ENCODE measurements at places on chromosomes 16 and 17. TPM values are rescaled to one million over a fixed set of nuclear protein-coding genes. Genes with fewer than 3 reads are reported as not detected.

MARCHF10 gene
- total RNA-seq: under 0.01 TPM

CCL23 gene
- not detected for total RNA-seq

TMEM100 gene
- total RNA-seq: 3.1 TPM

TVP23A gene
- total RNA-seq: not detected

CA7 gene
- total RNA-seq: not detected

PRSS22 gene
- not detected for total RNA-seq

CLDN9 gene
- not detected for total RNA-seq

OR1E2 gene
- total RNA-seq: not detected

TBC1D16 gene
- 51.9 TPM for total RNA-seq

CXCL16 gene
- 4.5 TPM for total RNA-seq

SLC16A6 gene
- 0.17 TPM for total RNA-seq

HOXB7 gene
- total RNA-seq: 1.8 TPM

COX4I1 gene
- 298 TPM for total RNA-seq

ADAP2 gene
- 3.3 TPM for total RNA-seq

TAC4 gene
- total RNA-seq: not detected

MT1M gene
- total RNA-seq: not detected

SHISA9 gene
- total RNA-seq: not detected

TMEM88 gene
- 0.13 TPM for total RNA-seq

TEX19 gene
- total RNA-seq: not detected

TEX14 gene
- total RNA-seq: 0.03 TPM

ADGRG1 gene
- total RNA-seq: 5.9 TPM

CACNG1 gene
- not detected for total RNA-seq

EIF4A3 gene
- 80.3 TPM for total RNA-seq

BCL6B gene
- total RNA-seq: 0.20 TPM

NTN1 gene
- 0.26 TPM for total RNA-seq

C16orf89 gene
- 3.0 TPM for total RNA-seq

NPIPA2 gene
- 0.69 TPM for total RNA-seq

RGS9 gene
- 1.1 TPM for total RNA-seq

FBXO39 gene
- total RNA-seq: 0.07 TPM

CA10 gene
- total RNA-seq: not detected

OR2C1 gene
- 0.26 TPM for total RNA-seq

SPECC1 gene
- 6.1 TPM for total RNA-seq

KRT16 gene
- total RNA-seq: 1.3 TPM

NATD1 gene
- total RNA-seq: 11.2 TPM

NSMCE1 gene
- 79.5 TPM for total RNA-seq

FLCN gene
- 76.5 TPM for total RNA-seq

KCNJ18 gene
- total RNA-seq: not detected

KCNG4 gene
- total RNA-seq: not detected

ALDH3A1 gene
- 11.5 TPM for total RNA-seq

KRTAP2-1 gene
- total RNA-seq: not detected
